ENCODE measurements at places on chromosomes 6 and 20. TPM values are rescaled to one million over a fixed set of nuclear protein-coding genes. Genes with fewer than 3 reads are reported as not detected.

DNA sequence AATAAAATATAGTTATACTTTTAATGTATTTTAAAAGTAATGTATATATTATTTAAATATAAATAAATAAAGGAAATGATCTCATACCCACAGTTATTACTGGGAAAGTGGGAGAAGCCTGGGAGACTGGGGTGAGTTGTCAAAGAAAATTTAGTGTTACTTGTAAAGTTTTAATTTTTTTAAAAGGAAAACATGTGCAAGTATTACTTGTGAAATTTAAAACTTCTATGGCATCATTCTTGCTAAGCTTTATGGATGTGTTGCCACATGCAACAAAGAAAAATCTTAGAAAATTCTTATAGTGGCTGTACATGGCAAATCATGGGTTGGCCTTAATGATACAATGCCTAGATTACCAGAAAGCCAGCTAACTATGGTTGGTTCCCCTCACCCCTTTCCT is 194.0 kb upstream of the KCNK16 start:
- peaks cover 10% of the 10 kb centered on the region for H3K27me3 ChIP-seq
- no peak for DNase-seq
- H3K36me3 ChIP-seq = no peaks in the 10 kb centered on the region
- H3K4me3 ChIP-seq = no peak overlapping the region
- H3K27ac ChIP-seq = no peak overlapping the region
- no peaks in the 10 kb centered on the region for H3K4me1 ChIP-seq

DNA sequence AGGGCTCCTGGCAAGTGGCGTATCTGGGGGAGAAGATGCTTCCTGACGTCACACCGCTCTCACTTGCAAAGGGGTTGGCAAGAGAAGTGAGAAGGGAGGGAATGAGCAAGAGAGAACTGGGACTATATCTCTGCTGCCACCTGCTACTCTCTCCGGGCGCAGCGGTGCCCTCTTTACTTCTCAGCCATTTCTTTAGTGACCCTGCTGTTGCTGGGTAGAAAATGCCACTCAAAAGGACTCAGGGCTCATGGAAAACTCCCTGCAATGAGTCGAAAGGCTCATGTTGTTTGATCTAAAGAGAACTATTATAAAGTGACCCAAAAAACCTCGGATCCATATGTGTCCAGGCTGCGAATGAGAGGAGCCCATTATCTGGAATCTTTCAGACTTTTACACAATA is 401.8 kb downstream of the SAMD5 start:
- H3K27ac ChIP-seq = no peak overlapping the region
- no peak overlapping the region for H3K4me3 ChIP-seq
- H3K36me3 ChIP-seq = no peaks in the 10 kb centered on the region
- H3K27me3 ChIP-seq = no peaks in the 10 kb centered on the region
- H3K4me1 ChIP-seq = no peaks in the 10 kb centered on the region

DNA sequence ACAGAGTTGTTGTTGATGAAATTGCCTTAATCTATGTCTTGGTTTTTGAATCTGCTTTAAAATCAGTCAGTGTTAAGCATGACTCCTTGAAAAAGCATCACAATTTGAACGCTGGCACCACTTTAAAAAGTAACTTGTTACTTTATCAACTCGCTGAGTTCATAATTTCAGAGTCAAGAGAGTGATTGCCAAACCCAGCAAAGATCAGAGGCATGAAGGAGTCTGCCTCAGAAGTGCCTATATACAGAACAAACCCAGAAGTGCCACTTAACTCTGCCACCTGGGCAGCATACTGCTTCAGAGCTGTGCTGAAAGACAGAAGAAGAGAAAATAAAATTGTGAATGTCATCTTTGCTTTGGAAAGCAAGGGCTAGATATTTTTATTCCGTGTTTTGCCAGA is 73.6 kb upstream of the HCRTR2 start:
- DNase-seq = no peak
- no peak overlapping the region for H3K4me3 ChIP-seq
- no peak overlapping the region for H3K27ac ChIP-seq
- no peaks in the 10 kb centered on the region for H3K4me1 ChIP-seq

GRCh38 chr6:32685603-32686002 is 19.1 kb upstream of the HLA-DQB1 start:
- H3K4me3 ChIP-seq = no peak overlapping the region
- peaks cover 38% of the 10 kb centered on the region for H3K27me3 ChIP-seq
- no peak overlapping the region for H3K27ac ChIP-seq
- no peaks in the 10 kb centered on the region for H3K36me3 ChIP-seq
- DNase-seq = peak; percentile 45
- peaks cover 25% of the 10 kb centered on the region for H3K4me1 ChIP-seq

Gene BCAS4
- 7.4 TPM for total RNA-seq

Gene CDH22
- not detected for total RNA-seq

- no peaks in the 10 kb centered on the region for H3K4me1 ChIP-seq
- H3K4me3 ChIP-seq = no peak overlapping the region
- H3K27ac ChIP-seq = no peak overlapping the region
- no peaks in the 10 kb centered on the region for H3K36me3 ChIP-seq
- DNase-seq = no peak
- H3K27me3 ChIP-seq = no peaks in the 10 kb centered on the region
These were observed 62.9 kb downstream of the BMP5 start for GRCh38 chr6:55812509-55812908.

Gene SYCP2L
- total RNA-seq = 0.11 TPM

Data from activated T-helper 2 cell treated with anti-CD3 and anti-CD28 coated beads, Interferon-gamma antibody, Interleukin-2, Interleukin-4, amounts not matched to agents 10 μg/mL and 5 μg/mL and 100 μg/mL, durations not matched to agents 14 hours and 24 hours and 36 hours (primary cell).